ENCODE measurements at places on chromosomes 7 and 10.

DNA sequence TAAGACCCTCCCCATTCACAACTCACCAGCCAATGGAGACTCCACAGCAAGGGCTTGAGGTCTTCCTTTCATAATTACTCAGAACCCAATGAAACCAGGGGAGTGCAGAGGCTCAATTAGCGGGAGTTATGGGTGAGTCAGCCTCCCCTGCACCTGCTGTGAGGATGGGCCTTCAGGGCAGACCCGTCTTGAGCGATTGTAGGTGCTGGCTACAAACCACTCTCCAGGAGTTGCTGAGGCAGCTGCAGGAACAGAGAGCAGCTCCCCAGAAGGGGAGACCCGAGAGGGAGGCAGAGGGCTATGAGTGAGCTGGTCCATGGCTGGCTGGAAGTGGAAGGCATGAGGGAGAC, 58.5 kb upstream of the SORCS3 start:
- no peak for DNase-seq

DNA sequence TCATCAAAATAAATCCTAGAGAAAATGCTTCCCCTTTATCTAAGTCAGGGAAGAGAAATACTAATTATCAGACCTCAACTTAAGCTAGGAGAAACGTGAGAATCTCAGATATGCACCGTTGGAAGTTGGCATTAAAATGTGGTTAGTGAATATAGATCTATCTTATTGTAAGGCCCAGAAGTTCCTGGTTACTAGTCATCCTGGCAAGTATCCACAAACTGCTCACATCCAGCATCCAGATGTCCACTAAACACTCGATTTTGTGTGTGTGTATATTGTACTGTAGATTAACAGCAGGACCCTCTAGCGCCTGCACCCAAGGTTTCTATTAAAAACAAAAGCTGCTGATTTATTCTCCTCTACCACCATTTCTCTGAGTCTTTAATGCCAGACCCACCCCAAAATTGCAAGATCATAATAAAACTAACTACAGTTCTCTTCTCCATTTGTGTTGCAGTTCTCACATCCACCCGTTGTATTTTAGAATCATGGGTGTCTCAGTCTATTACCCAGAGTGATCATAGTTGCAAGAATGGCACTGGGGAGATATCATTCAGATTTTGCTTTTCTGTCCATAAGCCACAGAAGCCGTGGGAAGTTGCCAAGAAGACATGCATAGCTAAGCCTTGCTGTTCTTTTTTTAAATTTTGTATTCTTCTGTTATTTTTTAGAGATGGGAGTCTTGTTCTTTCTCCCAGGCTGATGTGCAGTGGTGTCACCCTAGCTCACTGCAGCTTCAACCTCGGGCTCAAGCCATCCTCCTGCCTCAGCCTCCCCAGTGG, 165.4 kb downstream of the KIAA1217 start:
- DNase-seq: peak; percentile 10

GRCh38 chr7:1809070-1809469, 139.0 kb downstream of the ELFN1 start:
- DNase-seq: no peak

DNA sequence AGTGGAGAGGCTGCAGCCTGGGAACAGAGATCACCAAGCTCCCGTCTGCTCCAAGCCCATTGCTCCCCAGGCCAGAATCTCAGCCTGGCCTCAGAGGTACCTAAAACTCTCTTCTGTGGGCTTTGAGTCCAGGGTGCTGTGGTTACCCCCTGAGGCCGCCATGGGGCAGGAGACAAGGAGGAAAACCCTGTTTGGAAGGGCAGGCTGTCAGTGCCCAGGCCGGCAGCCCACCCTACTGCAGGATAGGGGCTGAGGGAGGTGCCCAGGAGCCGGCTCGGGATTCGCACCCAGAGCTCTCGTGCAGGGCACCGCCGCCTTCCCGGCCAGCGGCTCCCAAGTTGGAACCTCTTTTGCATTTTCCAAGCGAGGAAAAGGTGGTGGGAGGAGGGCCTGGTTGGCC, 24.5 kb downstream of the UNCX start:
- no peak for DNase-seq

DNA sequence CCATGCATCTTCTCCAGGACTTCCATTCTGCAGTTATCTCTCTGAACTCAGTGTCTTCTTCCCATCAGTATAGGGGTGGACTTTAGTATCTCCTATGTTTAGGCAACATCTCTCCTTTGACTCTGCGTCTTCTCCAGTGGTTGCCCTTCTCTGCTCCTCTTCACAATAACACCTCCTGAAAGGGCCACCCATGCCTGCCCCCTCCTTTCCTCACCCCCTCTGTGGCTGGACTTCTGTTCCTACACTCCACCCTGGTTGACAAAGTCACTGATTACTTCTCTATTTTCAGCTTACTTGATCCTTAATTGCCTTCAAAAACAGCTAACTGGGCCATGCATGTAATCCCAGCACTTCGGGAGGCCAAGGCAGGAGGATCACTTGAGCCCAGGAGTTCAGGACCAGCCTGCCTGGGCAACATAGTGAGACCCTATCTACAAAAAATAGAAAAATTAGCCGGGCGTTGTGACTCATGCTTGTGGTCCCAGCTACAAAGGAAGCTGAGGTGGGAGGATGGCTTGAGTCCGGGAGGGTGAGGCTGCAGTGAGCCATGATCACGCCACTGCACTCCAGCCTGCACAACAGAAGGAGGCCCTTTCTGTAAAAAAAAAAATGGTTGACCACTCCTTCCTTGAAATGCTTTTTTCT, 13.7 kb downstream of the SRGN start:
- peak; percentile 44 for DNase-seq

DNA sequence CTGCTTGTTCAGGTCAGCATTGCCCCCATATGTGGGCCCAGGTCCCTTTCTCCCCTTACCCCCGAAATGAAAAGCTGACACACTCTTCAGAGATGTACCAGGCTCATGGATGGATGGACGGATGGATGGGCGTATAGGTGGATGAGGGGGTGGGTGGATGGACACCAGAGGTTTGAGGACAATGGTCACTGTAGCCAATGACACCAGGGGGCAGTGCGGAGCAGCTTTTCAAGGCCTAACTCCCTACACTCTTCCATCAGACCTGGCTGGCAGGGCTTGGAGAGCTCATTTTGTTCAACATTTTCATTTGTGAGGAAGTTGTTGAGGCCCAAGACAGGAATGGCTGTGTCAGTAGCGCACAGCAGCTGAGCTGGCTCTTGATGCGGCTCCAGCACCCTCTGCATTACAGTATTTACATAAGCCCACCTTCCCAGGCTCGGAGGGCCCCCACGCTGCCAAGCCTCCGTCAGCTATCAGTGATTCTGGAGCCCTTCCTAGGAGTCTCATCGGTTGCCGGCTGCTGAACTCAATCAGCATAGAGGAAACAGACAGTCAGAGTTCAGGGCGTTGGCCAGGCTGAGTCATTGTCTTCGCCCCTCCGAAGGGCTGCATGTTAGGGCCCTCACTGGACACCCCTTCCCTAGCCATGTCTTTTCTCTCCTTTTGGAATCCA, 11.6 kb upstream of the FFAR4 start:
- DNase-seq: peak; percentile 53

GRCh38 chr10:4022473-4022872, 237.5 kb upstream of the KLF6 start:
- no peak for DNase-seq

DNA sequence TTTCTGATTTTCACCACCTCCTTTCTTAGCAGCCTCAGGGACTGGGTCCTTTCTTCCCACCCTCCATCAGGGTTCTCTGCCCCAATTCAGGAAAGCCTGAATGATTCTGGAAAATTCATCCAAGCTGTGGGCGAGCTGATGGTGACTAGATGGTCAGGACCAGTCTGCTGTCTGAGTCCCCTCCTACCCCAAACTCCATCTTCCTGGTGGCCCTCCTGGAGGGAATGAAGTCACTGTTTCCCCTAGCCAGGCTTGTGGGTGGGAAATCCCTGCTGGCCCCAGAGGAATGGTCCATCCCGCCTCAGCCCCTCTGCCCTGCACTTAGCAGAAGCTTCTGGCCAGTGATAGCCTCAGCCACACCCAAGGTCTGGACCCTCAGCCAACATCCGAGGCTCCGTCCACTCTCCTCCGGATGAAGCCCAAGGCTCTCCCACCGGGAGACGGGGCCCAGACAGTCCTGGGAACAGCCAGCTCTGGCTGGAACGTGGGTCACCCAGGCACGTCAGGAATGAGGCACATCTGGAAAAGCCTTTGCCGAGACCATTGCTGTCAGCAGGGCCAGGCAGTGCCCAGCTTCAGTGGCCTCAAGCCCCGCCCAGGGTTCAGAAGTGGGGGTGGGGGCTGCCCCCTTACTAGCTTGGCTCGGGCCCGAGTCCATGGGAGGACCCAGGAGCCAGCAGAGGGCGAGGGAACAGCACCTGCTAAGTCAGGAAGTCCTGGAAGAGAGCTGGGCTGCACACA, 4.0 kb upstream of the AQP1 start:
- no peak for DNase-seq

DNA sequence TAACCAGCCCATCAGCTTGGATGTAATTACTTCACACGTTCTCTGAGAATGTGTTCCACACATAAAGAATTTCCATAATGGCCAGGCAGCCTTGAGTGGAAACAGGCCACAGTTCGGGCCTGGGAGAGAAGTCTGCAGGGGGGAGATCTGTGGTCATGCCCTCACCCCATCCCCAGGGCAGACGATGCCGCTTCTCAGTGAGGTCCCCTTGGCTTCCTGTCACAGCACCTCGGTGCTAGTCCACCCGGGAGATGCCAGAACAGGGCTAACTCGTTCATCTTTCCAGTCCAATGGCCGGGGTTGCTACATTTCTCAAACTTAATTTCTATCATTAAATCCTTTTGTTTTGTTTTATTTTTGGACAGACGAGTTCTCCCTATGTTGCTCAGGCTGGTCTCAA, 624.1 kb downstream of the PTPRN2 start:
- no peak for DNase-seq

DNA sequence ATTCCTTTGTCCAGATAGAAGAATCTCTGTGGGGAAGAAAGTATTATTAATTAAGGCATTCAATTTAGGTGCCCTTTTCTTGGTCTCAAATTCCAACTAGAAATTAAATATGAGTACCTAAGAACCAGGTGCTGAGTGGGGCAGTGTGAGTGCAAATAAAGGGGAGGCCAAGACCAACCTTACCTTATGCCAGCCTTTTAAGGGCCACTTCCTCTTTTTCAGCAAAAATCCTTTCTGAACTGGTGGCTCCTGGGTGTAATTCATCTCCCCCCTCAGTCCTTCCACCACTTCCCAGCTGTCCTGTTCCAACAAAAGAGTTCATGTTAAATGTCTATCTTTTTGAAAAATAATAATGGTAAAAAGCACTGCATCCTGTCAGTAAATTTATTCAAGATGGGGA, 108.2 kb downstream of the OSBPL3 start:
- no peak for DNase-seq

DNA sequence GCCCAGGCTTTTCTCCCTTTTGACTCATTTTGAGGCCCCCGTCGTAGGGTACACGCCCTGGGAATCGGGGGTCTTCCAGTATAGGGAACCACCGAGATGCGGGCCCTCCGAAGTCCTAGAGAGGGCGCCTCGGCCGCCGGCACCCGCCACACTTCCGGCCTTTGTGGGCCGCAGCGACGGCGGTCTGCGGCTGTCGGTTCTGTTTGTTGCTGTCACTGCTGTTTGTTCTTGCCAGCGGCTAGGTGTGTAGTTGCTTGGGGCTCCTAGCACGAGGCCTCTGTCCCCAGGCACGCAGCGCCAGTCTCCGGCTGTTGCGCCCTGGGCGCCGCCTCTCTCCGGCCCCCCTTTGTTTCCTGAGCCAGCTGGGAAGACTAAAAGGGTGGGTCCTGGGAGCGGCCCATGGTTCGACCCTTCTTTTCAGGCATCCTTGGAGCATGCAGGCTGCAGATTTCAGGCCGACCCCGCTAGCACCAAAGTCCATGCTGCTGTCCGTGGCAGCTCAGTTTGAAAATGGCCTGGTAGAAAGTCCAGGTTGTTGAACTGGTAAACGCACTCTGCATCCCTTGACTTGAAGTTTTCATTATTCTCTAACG, 17.8 kb upstream of the ZKSCAN1 start:
- no peak for DNase-seq

DNA sequence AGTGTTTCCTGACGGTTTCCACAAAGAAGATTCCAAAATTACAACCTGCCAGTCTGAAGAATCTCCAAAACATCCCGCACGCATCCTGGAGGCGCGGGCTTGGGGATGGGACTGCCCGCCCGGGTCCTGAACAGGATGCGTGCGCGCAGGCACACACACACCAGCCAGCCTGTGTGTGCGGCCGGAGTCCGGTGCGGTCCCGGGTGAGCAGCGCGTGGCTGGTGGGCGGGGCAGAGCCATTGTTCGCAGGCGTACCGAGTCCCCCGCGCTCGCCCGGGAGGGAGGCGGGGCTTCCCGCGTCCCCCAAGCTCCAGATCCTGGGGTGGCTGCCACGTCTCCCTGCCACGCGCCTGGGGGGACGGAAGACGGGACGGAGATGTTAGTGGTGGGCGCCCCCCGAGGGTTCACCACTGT, 675 bp upstream of the SCD start:
- peak; percentile 18 for DNase-seq

DNA sequence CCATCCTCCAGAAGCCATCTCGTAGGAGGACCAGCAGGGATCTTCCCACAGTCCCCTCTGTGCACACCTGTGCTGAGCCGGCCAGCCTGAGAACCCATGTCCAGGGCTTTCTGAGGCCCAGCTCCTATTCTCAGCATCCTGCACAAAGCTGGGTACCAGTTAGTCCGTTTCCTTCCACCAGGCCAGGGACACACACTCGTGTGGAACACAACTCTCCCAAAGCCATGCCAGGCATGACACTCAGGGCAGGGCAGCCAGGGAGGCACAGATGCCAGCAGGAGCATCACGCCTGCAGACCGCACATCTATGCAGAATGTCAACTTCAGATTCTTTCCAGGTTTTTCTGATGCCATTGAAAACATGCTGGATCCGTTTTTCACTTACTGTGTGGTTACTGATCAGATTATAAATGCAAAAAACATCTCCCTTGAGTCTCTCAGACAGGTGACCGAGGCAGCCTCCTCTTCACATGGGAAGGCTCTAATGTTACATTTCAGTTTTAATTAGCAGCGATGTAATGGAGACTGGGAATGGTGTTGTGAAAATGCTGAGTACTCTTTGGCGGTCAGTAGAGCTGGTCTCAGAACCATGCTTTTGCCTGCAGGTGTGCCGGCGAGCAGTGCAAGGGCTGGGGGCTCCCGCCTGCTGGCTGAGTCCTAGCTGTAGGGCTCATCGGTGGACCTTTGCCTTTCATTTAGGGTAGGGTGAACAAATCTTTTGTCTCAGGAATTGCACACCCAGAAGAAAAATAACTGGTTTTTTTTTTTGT, 3.3 kb upstream of the SUN1 start:
- DNase-seq: no peak

DNA sequence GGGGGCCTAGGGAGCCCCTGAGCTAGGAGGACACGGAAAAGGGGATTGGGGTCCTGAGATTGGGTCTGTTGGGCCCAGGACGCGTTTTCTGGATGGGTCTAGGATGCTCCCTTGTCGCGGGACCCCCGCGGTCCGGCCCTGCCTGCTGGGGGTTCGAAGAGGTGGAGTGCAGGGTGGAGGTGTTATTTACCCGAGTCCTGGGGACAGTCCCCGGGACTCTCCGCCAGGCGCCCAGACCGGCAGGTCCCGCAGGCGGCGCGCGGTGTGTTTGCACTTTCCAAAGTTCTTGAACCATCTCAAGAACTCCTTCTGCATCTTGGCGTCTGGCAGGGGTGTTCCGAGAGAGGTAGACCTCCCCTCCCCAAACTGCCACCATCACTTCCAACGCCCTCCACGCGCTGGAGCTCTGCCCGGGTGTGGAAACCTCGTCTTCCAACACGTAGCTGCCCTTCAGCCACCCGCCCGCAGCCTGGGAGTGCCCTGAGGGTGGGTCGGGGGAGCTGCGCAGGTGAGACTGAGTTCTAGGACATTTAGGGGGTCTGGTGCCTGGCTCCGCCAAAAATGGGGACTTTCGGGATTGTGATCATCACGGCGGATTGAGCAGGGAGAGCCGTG, 569 bp downstream of the CAV1 start:
- DNase-seq: no peak
